ENCODE measurements at places on chromosomes 12 and 14. TPM values are rescaled to one million over a fixed set of nuclear protein-coding genes. Genes with fewer than 3 reads are reported as not detected.

The PRIMA1 gene
- not detected for total RNA-seq

The MYO1H gene
- total RNA-seq = not detected

The FKBP11 gene
- total RNA-seq = 45.6 TPM

The LRIG3 gene
- total RNA-seq = not detected

The KRT72 gene
- total RNA-seq = 12.3 TPM

The SYT1 gene
- not detected for total RNA-seq

The TPH2 gene
- total RNA-seq = not detected

The DDN gene
- total RNA-seq = 0.10 TPM

The SERPINA12 gene
- total RNA-seq = not detected

The RAB15 gene
- total RNA-seq = 4.9 TPM

The LHX5 gene
- not detected for total RNA-seq

The HNF1A gene
- not detected for total RNA-seq

The POTEG gene
- total RNA-seq = not detected

The TBX5 gene
- total RNA-seq = not detected
